Anterior cingulate cortex (tissue), 58 donors: ENCODE measurements at places on chromosomes 4 and X.

DNA sequence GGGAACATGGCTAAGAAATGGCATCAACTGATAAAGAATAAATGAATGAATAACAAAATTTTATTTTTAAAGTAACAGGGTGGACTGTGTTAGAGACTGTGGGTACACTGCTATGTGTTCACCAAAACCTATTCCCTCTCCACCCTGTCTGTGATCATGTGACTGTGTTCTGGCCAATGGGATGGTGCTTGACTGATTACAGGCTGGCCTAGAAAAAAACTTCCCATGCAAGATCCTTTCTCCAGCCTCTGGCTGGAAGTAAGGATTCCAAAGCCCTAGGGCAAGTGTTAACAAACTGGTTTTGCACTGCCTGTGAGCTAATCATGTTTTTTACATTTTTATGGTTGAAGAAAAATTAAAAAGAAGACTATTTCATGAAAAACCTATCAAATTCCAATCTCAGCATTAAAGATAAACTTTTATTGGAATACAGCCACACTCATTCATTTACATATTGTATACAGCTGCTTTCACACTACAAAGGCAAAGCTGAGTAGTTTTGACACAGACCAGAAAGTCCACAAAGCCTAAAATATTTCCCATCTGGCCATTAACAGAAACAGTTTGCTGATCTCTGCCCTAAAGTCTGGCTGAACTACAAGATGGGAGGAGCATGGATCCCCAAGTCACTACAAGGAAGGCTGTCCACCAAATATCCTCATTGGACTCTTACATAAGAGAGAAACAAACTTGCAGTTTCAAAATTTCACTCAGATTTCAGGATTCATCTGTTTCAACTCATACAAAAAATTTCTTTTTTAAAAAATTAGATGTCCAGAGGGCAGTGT lies 133.2 kb downstream of the ARHGAP6 start:
- no peak for DNase-seq

DNA sequence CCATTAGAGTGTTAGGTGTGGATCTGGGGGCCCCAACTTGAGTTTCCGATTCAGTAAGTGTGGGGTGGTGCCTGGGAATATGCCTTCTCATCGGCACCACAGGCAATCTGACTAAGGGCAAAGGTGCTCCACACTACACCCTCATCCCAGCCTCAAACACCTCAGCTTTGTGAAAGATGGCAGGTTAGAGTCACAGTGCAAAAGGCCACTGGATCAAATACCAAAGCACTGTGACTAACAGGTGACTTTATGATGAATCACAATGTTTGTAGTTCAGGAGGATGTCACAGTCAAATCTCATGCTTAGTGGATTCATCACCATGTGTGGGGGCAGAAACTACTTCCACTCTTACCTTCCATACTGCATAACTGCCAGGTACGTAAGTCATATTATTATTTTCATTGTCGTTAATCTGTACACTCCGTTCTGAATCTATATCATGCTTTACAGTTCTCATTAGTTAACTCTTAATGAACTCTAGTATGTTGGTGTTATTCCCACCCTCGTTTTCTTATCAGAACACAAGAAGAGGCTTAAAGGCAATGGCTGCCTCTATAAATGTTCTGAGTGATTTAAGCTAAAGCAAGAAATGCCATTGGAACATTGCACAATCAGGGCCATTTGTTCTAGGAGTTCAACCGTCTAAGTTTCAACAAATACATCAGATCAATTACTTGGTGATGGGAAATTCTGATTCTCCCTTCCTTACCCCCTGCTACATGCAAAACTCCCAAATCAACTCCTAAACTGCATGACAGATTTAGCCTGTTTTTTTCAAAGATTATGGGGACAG lies 50.2 kb downstream of the PRKG2 start:
- DNase-seq: no peak

DNA sequence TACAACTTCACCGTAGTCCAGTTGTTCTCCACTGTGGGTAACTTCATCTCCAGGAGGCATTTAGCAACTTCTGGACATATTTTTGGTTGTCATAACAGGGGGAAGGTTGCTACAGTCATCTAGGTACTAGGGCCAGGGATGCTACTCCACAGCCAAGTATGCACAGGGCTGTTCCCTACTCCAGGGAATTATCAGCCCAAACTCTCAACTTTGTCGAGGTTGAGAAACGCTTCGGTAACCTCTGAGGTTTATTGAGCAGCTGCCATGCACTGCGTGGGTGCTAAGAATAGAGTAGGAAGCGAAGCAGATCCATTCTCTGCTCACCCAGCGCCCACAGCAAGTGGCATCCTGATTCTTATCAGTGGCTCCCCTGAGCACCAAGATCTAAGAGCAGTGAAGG lies 8.2 kb downstream of the FGFBP1 start:
- no peak for DNase-seq

GRCh38 chr4:8372506-8372905 lies 68.0 kb downstream of the ACOX3 start:
- DNase-seq: no peak
